ENCODE measurements at places on chromosomes 12 and 14. TPM values are rescaled to one million over a fixed set of nuclear protein-coding genes. Genes with fewer than 3 reads are reported as not detected.

- no peak for DNase-seq
Observed at GRCh38 chr14:30210630-30211029, 283.0 kb upstream of the PRKD1 start.

CMA1 gene
- 0.33 TPM for total RNA-seq

DNA sequence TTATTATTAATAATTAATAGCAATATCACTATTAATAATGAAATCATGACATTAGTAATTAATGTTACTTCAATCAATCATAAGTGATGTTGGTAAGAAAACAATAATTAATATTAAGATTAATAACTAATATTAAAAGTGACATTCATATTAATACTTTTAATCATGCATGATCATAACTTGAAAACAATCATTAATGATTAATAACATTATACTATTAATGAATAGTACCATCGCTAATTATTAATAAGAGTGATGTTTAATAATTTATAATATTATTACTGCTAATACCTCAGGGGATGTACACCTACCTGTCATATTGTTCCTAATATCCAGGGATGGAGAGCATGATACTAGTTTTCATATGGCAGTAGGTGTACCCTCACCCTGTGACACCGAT, 10.0 kb upstream of the CLEC6A start:
- no peak for DNase-seq

DNA sequence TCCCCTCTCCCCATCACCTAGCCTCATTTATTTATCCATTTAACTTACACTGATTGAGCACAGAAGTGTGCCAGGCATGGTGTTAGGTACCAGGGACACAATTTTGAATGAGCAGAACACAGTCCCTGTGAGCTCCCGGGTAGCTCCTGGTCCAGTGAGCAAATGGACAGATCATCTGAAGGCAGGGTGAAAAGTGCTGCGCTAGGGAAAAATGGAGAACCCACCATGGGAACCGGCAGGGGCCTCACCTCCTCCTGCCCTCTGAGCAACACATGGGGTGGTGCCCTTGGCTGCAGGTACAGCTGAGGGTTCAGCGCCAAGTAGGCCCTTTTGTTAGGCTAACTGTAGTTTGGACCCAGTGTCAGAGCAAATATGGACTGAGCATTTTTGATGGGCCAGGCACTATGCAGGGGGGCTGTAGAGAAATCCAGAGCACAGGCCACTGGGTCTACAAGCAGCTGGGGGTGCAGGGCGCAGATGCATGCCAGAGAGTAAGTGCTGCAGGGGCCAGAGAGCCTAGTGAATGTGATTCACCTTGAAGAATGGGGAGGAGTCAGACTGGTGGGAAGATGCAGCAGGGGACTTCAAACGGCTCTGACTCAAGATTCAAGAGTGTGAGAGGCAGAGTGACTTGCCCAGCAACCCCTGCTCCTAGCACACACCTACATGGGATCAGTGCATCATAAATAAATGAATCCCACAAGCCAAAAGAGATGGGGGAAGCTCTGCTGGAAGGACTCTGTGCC, 28.2 kb downstream of the LTBP2 start:
- DNase-seq: no peak

- DNase-seq: no peak
Observed at GRCh38 chr12:65414526-65414925, 136.0 kb downstream of the MSRB3 start.

GRCh38 chr12:93016752-93017350, 87.8 kb upstream of the EEA1 start:
- DNase-seq: no peak

DNA sequence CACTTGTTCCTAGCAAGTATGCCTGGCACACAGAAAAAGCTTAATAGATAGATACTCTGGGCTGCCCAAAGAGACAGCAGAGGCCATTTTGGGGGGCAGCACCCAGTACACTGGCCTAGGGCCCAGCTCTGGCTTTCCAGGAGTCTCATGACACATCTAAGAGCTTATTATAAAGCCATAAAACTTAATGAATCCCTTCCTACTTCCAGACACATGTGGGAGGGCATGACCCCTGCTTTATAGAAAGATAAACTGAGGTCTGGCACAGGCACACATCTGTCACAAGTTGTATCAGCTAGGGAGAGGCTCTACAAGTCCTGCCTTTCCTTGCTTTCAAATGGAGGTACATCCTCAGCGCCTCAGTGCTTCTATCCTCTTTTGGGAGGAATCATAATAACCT, 27.1 kb downstream of the FMNL3 start:
- DNase-seq: no peak

DNA sequence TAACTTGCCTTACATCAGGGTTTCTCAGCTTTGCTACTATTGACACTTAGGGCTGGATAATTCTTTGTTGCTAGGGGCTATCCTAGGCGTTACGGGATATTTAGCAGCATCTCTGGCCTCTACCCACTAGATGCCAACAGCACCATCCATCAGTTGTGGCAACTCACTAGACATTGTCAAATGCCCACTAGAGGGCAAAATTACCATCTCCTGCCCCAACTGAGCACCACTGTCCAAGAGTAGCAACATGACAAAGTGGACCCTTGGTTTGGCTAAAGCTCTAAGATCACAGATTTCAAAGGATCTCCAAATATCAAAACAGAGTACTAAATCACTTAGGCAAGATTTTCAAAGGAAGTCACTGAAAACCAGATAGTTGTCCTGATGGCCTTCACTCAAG, 251.7 kb upstream of the TBX3 start:
- no peak for DNase-seq

DNA sequence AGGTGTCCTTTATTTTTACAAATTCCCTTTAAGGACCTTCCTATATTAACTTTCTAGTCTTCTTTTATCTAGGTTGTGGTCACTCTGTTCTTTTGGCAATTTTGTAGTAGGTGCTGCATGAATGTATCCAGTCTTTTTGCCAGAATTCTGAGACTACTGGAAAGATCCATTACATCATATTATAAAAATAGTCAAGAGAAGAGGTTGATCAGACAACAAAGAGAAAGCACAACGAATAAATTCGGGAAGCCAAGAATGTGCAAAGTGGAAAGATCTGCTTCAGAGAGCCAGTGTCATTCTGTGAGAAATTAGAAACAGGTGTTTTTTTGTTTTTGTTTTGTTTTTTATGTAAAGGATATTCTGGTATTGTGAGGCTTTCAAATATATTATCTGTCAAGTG, 15.8 kb upstream of the SLC16A7 start:
- DNase-seq: no peak

Data from activated naive CD8-positive, alpha-beta T cell treated with anti-CD3 and anti-CD28 coated beads, Interleukin-2, amount 10 ng/mL, durations not matched to agents 7 days and 5 days (primary cell).